Stimulated activated CD8-positive, alpha-beta memory T cell treated with anti-CD3 and anti-CD28 coated beads, Interleukin-4, amount 100 ng/mL, for 1 hour (primary cell): ENCODE measurements at places on chromosomes 5 and 9.

GRCh38 chr5:58351190-58351589 lies 108.7 kb downstream of the PLK2 start:
- DNase-seq = no peak

- DNase-seq = no peak
Observed at GRCh38 chr5:10253390-10253789, 3.3 kb downstream of the CCT5 start.

DNA sequence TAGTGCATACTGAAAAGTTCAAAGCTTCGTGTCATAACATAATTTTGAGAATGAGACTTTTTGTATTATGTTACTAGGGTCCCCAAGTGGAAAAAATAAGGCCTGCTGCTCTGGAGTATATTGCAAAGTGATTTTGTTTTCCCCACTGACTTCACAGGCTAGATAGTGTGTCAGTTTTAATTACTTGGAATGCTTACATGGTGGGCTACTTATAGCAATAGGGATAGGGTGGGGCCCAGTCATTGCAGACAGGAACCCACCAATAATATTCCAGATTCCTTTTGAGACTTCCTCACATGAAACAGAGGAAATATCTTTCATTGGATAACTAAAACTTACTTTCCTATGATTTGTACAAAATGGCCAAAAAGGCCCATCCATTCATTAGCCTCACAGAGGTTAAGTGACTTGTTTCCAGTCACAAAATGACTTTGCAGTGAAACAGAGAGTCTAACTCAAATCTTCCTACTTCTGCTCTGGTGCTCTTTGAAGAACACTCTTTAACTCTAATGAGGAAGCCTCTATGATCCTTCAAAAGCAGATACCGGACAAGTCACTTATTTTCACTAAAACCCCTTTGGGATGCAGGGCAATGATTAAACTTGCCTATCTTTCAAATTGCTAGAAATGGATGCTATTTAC lies 16.2 kb upstream of the MEF2C start:
- DNase-seq = no peak

- no peak for DNase-seq
Observed at GRCh38 chr5:116176121-116176520, 91.3 kb downstream of the COMMD10 start.

- DNase-seq = no peak
Observed at GRCh38 chr5:168952196-168952595, 348.7 kb downstream of the SLIT3 start.

GRCh38 chr5:64019746-64020145 lies 57.5 kb upstream of the HTR1A start:
- DNase-seq = no peak

DNA sequence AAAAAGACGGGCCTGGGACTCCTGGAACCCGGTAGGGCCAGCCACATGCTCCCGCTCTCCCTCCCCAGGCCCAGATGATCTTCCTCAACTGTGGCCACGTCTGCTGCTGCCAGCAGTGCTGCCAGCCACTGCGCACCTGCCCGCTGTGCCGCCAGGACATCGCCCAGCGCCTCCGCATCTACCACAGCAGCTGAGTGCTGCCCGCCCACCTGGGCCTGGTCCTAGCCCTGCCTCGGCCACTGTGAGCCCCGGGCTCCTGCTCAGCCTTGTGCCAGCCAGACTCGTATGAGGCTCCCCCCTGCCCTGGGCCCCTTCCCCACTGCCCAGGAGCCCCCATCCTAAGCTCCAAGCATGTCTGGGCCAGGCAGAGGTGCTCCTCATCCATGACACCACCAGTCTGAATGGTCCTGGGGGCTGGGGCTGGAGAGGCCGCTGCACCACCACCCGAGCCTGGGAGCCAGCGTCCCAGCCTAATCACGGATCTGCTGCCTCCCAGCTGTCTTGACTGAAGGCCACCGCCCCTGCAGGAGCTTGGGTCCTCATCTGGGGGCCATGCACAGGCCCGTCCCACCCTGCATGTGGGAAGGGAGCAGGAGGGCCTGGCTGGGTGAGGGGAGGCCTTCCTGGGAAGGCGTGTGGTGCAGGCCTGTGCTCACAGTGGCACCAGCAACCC lies 51.5 kb downstream of the LRSAM1 start:
- DNase-seq = no peak

DNA sequence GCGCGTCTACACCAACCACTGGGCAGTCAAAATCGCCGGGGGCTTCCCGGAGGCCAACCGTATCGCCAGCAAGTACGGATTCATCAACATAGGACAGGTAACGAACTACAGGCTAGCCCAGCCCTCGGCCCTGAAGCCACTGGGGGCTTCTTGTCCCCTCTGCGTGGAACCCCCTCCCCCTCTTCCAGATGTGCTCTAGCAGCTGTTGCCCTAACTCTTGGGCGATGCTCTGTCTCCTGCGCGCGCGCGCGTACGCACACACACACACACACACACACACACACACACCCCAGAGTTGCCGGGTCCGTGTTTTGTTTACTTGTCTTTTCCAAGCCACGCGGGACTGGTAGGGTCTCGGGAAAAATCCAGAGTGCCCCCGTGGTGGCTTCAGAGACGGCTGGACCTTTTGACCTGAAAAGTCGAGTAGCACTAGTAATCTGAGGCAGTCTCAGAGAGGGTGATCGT lies 836 bp downstream of the PCSK5 start:
- DNase-seq = no peak

- no peak for DNase-seq
Observed at GRCh38 chr5:115579216-115579615, 23.1 kb downstream of the TICAM2 start.

DNA sequence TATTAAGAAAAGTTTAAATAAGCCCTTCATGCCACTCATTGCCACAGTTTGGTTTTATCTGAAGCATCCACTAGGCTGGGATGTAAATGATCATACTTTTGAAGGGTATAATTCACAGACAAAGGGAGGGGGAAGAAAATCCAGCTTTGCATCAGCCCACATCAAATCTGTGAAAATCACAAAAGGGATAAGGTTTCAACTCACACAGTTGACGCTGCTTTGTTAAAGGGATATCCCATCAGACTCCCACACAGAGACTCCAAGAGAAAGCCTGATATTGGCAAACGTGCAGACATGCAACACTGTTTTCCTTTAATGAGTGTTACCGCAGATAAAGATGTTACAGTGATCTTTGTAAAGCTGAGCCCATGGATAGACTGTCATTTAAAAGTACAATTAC lies 602.9 kb downstream of the TLE1 start:
- DNase-seq = no peak

GRCh38 chr9:91532325-91532724 lies 108.7 kb upstream of the NFIL3 start:
- no peak for DNase-seq

GRCh38 chr9:134186471-134187109 lies 22.2 kb upstream of the RNU6ATAC start:
- no peak for DNase-seq

DNA sequence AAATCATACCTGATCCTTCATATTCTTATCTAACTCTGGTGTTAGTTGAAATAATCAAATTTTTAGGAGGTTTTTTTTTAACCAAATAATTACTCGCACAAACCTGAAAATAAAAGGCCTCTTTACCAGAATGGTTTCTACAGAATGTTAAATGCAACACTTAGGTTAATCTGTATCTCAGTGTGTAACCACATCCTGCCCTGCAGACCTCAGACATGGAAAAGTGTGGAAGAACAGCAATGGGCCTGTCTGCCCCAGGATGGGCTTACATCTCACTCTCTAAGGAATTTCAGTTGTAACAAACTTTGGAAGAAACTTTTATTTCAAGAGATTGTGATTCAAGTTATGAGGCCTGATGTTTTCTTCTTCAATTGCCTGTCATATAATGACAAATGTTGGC lies 32.5 kb upstream of the MIER3 start:
- DNase-seq = no peak

GRCh38 chr9:92180002-92180400 lies 64.8 kb upstream of the SPTLC1 start:
- DNase-seq = no peak

DNA sequence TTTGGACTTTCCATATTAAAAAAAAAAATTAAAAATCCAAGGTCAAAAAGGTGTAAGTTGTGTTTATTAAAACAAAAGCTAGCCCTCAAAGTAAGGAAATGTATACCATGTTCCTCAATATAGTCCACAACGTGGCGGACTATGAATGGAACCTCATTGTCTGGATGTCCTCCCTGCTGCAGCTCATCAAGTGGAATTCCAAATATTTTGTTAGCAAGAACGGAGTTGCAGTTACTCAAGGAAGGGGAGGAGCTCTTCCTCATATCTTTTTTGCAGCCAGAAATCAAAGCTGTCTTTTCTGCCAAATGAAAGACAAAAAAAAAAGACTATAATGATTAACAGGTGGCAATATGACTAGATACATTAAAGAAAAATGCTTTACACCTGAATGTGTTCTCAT lies 14.0 kb downstream of the FAM13B start:
- DNase-seq = no peak

DNA sequence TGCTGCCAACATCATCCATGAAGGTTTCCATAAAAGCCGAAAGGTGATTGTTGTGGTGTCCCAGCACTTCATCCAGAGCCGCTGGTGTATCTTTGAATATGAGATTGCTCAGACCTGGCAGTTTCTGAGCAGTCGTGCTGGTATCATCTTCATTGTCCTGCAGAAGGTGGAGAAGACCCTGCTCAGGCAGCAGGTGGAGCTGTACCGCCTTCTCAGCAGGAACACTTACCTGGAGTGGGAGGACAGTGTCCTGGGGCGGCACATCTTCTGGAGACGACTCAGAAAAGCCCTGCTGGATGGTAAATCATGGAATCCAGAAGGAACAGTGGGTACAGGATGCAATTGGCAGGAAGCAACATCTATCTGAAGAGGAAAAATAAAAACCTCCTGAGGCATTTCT lies 10.1 kb downstream of the TLR4 start:
- no peak for DNase-seq

DNA sequence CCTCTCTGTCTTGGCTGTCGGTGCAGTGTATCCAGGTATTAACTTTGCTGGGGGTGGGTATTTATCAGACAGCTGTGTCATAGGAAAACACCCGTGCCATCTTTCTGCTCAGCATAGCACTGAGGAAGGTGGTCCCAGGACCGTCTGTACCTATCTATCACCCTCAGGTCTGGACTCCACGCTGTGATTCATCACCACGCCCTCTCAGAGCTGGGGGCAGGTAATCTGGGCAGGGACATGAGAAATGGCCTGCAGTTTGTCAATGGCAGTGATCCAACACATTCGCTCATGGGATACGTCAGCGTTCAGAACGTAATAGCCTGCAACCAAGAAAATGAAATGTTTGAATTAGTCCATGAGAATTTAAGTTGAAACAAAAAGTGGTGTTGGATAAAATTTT lies 151.6 kb upstream of the MAP1B start:
- DNase-seq = no peak

GRCh38 chr5:55044175-55044574 lies 20.1 kb downstream of the GZMK start:
- DNase-seq = no peak

DNA sequence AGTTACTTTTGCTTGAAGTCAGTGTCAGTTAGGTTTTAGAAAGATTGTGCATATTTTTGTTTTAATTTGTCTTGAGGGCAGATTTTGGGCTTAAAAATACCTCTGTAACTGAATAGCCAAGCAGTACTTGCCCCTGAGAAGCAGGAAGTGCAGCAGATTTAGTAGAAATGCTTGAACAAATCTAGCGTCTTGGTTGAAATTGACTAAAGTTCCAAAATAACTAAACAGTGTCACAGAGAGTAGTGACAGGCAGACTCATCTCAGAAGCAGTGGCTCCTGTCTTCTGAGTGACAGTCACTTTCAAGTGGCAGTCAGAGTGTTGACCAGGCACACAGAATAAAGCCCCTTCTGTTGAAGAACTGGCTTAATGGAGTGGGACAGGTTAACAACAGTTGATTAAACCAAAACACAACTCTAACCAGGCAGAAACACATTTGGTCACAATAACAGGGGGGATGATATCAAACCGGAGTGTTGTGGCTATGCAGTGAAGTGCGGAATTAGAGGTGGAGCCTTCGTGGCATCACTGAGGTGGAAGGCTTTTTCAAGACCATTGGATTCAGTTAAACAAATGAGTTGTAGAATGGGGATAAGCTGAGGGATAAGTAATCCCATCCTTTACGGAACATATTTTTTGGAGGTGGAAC lies 29.1 kb downstream of the TRIO start:
- no peak for DNase-seq
